ENCODE measurements at places on chromosomes 13 and 19.

GRCh38 chr19:49129238-49129583 lies 9.9 kb downstream of the PPFIA3 start:
- no peak for DNase-seq

DNA sequence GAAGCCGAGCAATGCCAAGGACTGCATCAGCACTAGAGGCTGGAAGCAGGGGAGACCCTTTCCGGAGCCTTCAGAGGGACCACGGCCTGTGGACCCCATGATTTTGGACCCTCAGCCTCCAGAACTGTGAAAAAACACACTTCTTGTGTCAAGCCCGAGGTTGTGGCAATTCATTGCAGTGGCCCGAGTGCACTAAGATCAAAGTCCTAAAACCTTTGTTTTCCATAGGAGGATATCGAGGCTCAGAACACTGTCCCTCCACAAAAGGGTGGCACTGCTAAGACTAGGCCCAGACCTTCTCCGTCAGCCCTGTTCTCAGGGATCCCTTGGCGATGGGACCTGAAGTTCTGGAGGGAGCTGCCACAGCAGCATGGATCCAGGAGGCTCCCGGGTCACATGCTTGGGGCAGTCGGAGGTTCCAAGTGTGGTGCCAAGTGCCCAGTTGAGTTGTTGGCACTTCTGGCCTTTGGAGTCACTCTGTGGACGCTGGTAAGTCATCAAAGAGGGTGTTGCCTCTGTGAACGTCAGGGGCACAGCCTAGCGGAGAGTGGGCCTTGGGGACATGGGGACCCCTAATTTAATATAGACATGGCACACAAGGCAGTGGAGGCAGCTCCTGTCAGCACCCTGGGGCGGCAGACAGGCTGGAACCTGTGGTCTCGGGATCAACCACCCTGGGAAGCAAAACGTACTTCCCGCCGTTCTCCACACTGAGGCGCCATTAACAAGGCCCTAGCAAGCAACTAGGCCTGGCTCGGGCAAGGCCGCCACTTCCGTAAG lies 199.2 kb downstream of the COL4A1 start:
- DNase-seq, result no peak

- DNase-seq, result no peak
These were observed 237.4 kb downstream of the NBEA start for GRCh38 chr13:35179494-35179893.

DNA sequence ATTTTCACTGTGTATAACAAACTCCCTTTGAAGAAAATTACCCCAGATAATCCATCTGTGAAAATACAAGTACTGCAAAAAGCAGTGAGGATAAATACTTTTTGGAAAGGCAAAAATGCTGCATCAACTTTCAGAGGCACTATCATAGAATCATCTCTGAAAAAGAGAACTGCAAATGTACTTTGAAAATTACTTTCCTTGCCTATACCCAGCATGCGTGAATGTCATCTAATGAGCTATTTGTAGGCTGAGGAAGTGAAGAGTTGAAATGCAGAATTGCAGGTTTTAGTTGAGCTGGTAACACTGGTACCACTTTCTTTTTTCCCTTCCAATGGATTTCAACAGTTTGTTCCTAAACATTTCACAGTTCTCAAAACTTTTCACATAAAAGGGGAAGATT lies 196.7 kb downstream of the TBC1D4 start:
- DNase-seq, result no peak

DNA sequence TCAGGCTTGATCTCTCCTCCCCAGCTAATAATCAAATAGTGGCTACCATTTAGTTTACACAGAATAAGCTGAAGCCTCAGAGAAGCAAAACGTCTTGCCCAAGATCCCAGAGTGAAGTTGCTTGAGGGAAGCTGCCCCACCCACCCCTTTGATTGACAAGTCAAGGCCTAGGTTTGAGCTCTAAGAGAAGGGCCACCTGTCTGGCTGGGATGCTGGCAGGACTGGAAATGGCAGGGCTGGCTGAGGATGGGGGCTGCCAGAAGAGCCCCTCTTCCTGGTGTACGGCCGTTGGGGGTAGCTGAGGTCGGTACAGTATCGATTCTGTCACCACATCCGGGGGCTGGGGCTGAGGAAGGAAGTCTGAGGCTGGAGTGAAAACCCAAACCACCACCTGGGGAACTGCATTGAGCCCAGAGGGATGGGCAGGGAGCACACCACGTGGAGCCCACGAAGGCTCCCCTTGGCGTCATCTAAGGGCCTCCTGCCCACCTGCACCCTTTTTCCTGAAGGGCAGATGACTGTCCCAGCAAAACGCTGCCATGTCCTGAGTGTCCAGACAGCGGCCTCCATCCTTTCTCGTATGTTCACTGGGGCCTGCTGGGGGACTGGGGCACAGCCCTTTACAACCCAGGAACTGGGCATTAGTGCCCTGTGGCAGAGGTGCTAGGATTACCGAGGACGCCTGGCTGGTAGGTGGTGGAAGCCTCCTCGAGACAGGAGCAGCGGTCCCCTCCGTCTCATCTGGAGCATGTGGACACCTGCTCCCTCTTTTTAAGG lies 1.4 kb upstream of the PRKD2 start:
- DNase-seq, result no peak

GRCh38 chr13:63517371-63517770 lies 2101.7 kb upstream of the PCDH20 start:
- no peak for DNase-seq

DNA sequence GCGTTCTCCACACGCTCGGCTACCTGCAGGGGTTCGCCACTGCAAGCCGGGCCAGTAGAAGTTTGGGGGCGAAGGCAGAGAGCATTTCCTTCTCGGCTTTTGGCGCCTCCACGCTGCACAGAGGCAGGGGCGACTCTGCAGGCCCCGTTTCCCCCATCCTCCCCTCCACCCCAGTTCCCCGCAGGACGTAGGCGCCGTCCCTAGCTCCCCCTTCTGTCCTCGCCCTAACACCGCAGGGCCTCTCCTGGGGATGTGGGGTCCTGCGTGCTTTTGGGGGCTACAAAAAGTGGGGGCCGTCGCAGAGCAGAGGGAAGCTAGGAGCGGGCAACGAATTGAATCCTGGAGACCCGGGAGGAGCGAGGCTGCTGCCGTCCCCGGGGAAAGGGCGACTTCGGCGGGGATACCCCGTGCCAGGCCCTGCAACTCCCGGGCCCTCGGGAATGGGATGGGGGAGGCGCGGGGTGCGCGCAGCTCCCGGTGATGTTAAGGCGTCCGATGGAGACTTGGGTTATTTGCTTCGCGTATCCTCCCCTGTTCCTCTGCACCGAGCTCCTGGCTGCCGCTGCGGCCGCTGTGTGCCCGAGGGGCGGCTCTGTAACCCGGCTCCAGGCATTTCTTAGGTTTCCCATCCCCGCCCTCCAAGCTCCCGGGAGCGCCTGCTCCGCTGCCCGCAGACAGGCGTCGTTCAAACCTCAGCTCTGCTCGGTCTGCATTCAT lies 255.9 kb upstream of the SOX21 start:
- DNase-seq, result no peak

- DNase-seq, result no peak
These were observed 121.0 kb downstream of the KLF5 start for GRCh38 chr13:73179650-73180274.

GRCh38 chr13:112741185-112741755 lies 51.4 kb downstream of the ATP11A start:
- no peak for DNase-seq

- DNase-seq, result no peak
These were observed 7.2 kb upstream of the PTGER1 start for GRCh38 chr19:14482172-14482941.

DNA sequence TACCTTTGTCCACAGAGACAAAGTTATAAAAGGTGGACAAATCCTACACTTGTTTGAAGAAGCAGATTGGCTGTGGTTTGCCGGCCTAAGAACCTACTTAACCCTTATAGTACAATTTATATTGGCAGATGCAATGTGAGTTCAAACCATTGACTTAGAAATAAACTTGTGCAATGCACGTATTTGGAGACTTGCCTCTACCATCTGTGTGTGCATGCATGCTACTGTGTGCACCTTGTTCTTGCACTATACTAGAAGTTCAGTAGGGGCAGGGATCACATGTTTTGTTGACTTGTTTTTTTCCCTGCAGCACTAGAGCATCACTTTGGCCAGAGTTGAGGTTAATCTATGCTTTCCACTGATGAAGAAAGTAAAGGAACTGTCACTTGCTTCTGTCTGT lies 163.1 kb upstream of the SERP2 start:
- DNase-seq, result no peak

DNA sequence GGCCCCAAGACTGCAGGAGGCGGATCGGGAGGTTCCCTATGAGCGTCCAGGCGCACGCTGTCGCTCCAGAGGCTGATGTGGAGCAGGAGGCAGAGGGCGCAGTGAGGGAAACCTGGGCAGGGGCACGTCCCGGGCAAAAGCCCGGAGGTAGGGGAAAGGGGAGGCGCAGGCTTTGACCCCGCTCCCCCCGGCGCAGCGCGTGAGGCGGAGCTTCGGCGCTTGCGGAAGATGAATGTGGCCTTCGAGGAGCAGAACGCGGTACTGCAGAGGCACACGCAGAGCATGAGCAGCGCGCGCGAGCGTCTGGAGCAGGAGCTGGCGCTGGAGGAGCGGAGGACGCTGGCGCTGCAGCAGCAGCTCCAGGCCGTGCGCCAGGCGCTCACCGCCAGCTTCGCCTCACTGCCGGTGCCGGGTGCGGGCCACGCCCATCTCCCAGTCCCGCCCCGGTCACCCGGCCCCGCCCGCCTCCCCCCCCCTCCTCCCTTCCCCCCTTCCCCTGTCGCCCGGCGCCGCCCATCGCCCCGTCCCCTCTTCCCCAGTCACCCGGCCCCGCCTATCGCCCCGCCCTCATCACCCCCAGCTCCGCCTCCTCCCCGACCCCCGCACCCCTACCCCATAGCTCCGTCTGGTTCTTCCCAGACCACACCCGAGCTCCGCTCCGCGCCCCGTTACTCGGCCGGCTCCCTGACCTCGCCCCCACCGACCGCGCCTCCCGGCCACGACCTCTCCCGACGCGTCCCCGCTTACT lies 4.1 kb downstream of the HMG20B start:
- DNase-seq, result no peak

DNA sequence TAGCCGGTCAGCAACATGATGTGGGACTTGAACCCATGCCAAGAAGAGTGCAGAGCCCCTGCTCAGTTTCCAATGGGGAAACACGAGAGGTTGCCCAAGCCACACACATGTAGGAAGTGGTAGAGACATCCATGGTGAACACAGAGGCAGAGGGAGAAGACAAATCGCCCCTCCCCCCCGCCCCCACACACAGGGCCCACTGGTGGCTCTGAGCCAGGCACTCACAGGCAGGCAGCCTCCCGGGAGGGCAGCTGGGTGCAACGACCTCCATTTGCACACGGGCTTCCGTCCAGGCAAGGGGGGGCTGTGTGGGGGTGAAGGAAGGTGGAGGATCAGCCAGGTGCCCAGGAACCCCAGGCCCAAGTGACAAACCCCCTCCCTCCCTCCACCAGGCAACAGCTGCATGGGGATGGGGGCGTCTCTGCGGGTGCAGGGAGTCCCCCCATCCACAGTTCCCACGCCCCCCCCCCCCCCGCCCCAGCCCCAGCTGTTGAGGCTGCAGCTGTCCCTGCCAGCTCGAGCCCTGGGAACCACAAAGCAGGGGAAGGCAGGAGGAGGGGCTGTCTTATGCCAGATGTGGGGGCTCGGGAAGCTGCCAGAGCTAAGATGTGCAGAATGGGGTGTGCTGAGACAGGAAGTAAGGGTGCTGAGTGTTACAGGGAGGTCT lies 3.4 kb downstream of the NOTCH3 start:
- DNase-seq, result no peak

- DNase-seq, result no peak
These were observed 854 bp downstream of the RNASEH2B start for GRCh38 chr13:50910485-50910805.

- no peak for DNase-seq
These were observed 5.5 kb downstream of the ZBTB7A start for GRCh38 chr19:4061178-4061682.

GRCh38 chr19:16217716-16218451 lies 20.2 kb downstream of the AP1M1 start:
- no peak for DNase-seq

GRCh38 chr13:44785401-44785800 lies 203.9 kb downstream of the NUFIP1 start:
- no peak for DNase-seq
